ENCODE measurements at places on chromosomes 2 and 18.

DNA sequence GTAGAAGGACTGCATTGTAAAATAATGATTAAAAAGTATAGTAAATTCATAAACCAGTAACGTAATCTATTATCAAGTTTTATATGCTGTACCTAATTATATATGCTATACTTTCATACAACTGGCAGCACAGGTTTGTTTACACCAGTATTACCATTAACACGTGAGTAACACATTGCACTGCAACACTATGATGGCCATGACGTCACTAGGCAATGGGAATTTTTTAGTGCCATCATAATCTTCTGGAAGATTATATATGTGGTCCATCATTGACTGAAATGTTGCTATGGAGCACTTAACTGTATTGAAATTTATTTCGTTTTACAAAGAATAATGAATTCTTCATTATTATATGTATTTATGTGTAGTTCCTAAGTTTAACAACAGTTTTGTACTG, 45.9 kb downstream of the FAM171B start:
- DNase-seq, result no peak

DNA sequence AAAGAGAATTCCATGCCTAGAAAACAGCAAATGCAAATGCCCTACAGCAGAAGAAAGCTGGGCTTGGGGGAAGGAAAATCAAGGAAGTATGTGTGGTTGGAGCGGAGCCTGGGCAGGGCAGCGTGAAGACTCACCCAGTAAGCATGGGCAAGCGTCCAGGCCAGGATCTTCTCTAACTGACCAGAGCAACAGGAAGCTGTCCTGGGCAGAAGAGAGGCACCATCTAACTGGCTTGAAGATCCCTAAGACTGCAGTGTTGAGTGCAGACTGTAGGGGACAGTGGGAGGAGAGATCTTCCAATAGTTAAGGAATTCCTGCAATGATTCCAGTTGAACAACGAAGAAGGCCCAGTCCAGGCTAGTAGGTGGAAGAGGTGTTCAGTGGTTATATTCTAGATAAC, 57.9 kb downstream of the NXPH2 start:
- DNase-seq, result no peak

GRCh38 chr2:120859814-120860578, 124.3 kb downstream of the GLI2 start:
- DNase-seq, result no peak

GRCh38 chr18:57674891-57675290, 53.3 kb upstream of the NARS1 start:
- DNase-seq, result no peak

- no peak for DNase-seq
Observed at GRCh38 chr2:2808551-2809058, 477.5 kb upstream of the MYT1L start.

DNA sequence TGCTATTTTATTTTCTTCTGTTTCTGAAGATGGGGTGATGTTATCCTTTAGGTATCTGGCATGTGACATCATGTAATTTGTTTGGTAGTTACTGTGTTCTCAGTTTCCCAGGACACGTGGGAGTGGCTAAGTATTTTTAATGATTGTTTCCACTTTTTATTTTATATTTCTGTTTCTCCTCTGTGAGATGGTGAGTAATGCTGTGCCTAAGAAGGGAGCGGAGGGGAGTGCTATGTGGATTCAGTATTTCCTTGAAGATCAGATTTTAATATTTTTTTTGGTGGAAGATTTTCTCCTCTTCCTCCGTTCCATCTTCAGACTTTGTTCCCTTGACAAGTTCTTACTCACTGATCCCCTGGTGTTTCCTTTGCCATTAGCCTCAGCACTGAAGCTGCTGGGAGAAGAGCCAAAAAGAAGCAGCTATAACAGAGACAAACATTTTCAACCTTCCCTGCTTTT, 180.0 kb upstream of the MMADHC start:
- no peak for DNase-seq

GRCh38 chr2:135931776-135932443, 53.5 kb downstream of the DARS1 start:
- no peak for DNase-seq

DNA sequence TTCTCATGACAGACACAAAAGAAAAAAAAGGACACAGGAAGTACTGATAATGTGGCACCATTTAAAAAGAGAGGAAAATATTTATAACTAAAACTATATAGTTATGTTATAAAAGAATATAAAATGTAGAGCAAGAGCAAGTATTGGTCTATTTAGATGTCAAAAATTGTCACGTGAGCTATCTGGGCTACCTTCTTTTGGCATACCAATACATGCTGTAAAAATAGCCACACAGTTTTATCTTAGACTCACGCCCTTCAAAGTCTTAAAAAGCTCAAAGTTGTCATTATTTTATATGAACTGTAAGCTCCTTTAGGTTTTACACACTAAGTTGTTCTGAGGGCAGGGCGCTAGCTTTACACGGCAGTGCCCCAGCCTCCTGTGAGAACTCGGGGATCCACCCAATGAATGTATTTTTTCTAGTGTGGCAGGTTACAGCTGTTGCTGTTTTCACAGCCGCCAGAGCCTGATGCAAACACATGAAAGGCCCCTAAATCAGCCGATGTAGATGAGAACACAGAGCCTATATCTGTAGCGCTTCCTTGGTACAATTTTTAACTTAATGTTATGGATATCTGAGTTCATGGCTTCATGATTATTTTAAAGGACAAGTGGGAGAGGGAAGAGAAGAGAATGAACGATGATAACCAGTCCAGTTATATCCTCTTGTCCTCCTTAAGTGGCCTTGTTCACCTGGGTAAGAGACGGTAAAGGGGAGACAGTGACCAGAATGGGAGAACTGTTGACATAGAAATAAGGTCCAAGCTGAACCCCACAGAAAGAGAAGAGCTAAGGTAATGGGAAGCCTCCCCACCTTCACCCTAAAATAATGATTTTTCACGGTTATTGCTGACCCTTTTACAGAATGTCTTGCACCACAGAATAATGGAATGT, 130.8 kb downstream of the CACNB4 start:
- DNase-seq, result no peak

DNA sequence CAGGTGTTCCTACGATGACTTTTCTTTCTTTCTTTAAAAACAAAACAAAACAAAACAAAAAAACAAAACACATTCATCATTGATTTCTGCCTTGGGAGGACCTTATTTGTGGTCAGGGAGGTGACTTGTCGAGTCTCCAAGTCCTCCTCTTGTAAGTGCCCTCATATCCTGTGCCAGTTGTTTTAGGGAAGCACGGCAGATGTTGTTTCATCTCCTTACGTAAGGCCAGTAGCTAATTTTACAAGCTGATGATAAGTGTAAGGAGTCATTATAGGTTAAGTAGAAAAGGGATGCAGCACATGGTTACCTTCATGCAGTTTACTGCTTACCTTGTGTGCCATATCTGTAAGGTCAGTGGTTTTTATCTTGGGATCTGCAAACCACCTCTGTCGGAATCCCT, 52.2 kb downstream of the MRPS9 start:
- DNase-seq, result no peak

DNA sequence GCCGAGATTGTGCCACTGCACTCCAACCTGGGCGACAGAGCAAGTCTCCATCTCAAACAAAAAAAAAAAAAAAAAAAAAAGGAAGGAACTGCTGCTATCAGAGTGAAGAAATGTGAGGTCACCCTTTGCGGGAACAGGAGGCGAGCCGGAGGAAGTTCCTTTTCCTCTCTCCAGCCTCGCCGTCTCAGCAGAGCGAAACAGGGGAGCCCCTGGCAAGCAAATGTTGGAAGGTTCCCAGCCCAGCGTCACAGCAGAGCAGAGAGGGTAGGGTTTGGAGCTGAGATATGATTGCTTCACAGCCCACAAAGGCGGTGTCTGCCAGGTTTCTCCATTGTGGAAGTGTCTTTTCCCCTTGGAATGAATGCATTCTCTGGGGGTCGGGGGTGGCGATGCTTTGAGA, 28.5 kb downstream of the SLC20A1 start:
- DNase-seq, result no peak

DNA sequence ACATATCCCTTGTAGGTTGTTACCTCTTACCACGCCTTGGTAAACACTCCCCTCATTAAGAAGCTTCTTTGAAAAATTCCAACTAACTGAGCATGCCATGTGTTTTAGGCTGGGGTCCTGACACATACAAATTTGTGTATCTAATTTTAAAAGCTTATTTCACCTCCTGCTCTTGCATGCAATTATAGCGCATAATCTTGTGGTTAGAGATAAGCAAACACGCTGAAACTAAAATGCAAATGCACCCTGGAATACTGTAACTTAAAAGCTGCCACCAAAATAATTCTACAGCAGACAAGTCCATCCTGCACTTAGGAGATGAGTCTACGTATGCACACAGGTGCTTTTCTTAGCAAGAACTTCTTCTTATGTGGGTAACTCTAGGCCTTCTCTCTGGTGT, 990.2 kb downstream of the TSN start:
- no peak for DNase-seq

DNA sequence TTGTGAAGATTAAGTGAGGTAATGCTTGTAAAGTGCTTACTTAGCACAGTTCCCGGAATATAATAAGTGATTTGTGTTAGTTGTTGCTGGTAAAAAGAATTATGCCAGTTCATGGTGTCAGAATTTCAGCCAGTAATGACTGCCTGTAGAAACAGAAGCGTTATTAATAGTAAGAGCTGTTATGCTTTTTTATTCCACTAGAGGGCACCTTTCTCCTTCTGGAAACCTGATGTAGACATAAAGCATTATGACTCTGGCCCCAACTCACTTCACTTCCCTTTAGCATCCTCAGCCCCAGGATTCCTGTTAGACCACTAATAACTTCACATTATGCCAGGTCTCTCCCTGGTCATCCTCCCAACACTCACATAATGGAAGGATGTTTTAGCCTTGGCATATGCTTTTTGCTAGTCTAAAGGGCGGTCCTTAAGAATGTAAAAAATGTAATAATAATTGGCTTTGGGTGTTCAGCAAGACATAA, 34.9 kb downstream of the C18orf54 start:
- DNase-seq, result no peak

- DNase-seq, result no peak
Observed at GRCh38 chr2:58186501-58186900, 54.6 kb downstream of the FANCL start.

Measured in stimulated activated CD4-positive, alpha-beta T cell treated with anti-CD3 and anti-CD28 coated beads, Interleukin-1b, Interleukin-23, amount 100 ng/mL, for 1 hour (primary cell).